ENCODE measurements at places on chromosomes 5 and 9.

DNA sequence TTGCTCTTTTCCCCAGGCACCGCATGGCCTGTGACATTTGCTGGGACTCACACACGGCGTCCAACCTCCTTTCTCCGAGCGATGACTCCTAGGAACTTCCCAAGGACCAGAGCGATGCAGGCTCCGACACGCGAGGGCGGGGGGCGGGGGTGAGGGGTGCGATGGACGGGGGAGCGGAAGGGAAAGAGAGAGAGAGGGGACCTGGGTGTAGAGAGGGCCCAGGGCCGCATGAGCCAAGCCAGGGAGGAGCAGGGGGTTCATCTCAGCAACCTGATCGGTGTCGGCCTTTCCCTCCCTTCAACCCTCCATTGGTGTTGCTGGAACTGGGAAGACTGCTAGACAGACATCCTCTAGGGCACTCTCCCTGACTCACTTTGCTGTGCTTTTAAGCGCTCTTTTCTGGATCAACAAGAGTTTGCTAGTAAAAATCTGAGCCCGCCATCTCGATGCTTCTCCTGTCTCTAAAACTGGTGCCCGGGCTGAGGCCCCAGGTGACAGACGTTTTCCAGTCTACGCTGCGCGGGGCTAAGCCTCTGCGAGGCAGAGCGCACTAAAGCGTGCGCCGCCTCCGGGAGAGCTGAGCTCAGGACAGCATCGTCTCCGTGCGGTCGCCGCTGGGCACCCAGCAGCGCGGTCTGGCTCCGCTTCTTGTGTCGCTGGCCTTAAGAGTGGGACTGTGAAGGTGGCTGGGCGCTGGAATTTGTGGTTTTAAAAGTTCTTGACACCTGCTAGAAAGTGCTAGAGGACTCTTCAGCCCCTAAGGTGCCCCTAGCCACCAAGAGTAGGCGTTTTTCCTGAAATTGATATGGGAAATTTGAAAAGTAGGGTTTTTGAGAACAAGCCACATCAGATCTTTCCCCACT lies 1.0 kb upstream of the TSLP start:
- DNase-seq, result no peak

GRCh38 chr9:33155393-33155792 lies 11.7 kb downstream of the B4GALT1 start:
- no peak for DNase-seq

DNA sequence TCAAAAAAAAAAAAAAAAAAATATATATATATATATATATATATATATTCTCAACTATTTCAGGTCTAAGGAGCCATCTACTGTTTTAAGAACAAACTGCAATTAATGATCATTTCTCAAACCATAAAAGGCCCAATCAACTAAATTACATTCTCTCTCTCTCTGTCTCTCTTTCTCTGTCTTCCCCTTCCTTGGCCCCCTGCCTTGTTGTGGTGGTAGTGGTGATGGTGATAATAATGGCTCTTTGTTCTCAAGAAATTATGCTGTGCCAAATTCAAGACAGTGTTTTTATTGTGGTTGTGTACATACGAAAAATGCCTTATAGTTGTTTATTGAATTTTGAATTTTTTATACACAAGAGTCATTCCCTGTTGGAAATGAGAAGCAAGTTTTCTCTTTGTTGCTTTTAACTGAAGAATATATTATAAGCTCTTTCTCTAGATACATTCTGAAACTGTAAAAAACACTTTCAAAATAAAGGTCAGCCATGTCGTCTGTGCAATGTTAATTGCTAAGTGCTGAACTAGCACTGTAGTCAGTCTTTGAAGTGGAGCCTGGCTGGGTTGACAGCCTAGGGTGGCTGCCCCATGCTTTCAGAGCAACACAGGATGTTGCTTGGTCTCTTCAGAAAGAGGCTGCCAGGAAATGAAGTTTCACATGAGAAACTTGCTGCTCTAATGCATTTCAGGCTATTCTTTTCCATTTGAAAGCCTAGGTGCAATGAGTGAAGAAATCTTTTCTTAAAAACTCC lies 96.0 kb downstream of the HINT1 start:
- DNase-seq, result peak; percentile 53

GRCh38 chr9:117682955-117683710 lies 21.1 kb upstream of the TLR4 start:
- no peak for DNase-seq

GRCh38 chr5:177370488-177371119 lies 12.9 kb downstream of the RGS14 start:
- DNase-seq, result no peak

DNA sequence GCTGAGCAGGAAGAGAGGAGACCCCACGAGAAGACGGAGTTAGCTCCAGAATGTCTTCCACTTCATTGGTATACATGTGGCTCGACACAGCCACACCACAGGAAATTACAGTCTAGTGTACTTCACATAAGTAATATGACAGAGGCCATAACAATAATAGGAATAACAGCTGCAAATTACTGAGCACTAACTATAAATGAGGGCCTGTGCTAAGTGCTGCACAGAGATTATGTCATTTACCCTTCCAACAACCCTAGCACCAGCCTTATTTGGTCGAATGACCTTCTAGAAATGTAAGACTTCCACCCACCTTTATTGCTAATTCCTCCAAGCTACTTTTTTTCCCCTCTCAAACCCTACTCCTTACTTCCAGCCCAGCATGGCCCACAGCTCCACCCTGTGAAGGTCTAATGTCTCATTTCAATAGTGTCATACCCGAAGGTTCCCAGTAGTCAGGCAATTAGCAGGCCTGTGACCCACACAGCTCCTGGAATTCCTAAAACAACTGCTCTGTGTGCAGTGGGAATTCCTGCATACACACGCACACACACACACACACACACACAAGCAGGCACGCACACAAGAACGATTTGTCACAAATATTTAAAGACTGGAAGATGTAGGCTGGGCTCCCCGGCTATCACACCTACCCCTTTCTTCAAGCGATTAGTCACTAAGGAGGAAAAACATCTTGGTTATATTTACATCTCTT lies 134.5 kb downstream of the FRMD3 start:
- no peak for DNase-seq

DNA sequence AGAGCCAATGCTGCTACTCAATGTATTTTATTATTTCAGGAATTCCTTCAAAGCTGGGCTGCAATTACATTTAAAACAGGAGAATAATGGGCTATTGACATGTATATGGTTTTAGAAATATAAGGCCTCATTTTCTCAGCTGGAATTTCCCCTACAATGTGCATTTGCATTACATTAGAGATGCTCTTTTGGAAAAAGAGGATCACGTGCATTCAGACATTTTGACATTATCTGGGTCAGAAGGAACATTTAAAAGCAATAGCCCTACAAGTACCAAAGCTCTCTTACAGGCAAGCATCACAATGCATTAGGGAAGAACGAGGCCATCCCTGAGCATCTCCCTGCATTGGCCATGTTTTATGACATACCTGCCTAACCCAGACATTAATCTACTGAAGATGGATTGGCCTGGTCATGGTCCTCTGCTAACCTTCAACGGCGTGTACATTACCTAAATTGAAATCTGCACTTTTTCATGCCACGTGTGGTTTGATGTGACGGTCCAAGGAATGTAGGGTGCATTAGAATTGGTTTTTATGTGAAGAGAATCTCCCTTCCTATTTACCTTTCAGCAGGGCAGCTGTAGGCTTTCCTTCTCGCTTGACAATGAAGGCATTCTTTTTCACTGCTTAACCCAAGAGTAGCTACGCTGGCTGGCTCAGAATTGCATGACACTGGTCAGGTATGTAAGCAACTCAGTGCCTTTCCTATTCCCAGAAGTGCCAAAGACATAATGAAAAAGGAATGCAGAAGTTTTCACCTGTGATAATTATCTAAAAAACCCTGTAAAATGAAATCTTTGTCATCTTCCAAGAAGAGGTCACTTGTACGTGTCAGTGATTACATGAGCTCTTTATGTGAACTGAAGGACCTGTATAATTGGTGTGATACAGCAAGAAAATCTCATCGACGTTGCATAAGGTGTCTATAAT lies 212.3 kb upstream of the MPDZ start:
- DNase-seq, result no peak

GRCh38 chr9:87080512-87081264 lies 133.4 kb upstream of the GAS1 start:
- no peak for DNase-seq

DNA sequence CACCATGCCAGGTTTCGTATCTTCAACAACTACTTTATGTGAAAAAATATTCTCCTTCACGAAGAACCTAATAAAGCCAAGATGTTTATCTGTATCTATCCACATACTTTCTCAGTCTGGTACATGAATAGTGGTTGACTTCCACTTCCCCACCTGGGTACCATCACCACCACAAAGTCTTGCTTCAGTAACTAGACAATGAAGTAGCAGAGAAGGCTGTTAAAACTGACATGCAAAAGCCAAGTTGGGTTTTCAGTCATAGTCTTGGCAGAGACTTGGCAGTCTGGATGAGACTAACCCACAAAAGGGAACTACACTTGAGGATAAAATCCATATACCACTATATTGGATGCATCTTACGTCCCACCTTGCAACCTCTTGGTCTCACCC lies 5.0 kb downstream of the P4HA2 start:
- DNase-seq, result no peak

- no peak for DNase-seq
Measured at GRCh38 chr5:95901676-95902627, 59.7 kb downstream of the ELL2 start.

GRCh38 chr9:134970719-134971118 lies 53.0 kb upstream of the FCN1 start:
- no peak for DNase-seq

DNA sequence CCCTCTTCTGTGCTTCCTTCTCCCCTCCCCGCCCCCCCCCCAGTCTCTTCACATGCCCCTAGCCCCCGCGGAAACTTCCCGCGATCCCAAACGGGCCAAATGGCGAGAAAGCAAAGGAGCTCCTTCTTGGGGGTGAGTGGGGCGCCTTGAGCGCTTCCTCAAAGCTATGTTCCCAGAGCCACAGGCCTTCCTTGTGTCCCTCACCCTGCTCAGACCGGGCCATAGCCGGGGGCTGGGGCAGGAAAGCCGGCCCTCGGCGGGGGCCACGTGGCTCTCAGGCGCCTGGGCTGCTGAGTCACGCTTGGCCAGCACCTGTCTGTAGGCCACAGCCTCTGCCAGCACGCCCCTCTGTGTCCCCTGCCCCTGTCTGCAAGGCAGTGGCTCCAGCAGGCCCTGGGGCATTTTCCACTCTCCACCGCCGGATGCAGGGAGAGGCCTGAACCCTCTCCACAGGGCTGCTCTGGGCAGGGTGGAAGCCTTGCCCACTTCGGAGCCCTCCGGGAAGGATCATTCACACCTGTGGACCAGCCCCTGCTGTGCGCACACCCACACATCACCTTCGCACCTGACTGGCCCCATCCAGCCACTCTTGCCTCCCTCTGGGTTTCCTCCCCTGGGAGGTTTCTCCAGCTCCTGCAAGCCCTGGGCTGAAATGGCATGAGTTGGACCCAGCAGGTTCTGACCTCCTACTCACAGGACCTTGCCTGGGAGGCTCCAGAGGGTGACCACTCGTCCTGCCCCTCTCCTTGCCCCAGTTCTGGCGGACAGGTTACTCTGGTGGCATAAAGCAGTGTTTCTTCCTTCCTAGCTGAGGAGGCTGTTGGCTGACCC lies 1.2 kb upstream of the SQSTM1 start:
- peak; percentile 25 for DNase-seq

DNA sequence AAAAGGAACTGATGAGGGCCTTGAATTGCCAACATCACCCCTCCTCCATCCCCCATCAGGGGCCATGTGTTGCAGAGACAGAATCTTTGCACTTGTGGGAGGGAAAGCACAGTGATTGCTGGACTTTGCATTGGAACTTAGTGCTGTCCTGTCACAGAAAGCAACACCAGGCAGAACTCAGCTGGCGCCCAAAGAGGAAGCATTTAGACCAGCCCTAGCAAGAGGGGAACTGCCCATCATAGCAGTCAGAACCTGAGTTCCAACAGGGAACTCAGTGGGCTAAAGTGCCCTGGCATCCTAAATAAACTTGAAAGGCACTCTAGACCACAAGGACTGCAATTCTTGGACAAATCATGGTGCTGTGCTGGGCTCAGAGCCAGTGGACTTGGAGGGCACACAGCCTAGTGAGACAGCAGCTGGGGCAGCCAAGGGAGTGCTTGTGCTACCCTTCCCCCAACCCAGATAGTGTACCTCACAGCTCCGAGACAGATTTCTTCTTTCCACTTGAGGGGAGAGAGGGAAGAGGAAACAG lies 128.1 kb downstream of the ACTL7B start:
- DNase-seq, result no peak

DNA sequence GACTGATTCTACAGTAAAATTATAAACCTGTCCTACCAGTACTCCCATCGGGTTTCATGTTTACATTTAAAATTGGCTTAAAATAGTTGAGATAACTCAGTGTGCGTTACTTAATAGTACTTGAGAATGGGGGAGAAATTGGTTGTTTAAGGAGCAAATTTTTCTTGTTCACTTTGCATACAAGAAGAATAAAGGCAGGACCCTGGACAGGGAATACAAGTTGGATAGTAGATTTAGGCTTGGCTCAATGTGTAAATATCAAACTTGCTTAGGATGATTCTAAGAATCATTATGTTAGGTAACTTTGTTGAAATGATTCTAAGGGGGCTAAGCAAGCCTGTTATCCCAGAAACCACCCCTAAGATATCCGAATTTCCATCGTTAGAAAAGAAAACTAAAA lies 448.4 kb upstream of the TLE4 start:
- no peak for DNase-seq

GRCh38 chr5:136054142-136055019 lies 25.6 kb downstream of the TGFBI start:
- no peak for DNase-seq

- DNase-seq, result no peak
Measured at GRCh38 chr9:124011460-124012301, at the start of gene LHX2. LHX2 (plus strand) TSS chr9:124011768; CDS start chr9:124012349, 581 bp downstream.

DNA sequence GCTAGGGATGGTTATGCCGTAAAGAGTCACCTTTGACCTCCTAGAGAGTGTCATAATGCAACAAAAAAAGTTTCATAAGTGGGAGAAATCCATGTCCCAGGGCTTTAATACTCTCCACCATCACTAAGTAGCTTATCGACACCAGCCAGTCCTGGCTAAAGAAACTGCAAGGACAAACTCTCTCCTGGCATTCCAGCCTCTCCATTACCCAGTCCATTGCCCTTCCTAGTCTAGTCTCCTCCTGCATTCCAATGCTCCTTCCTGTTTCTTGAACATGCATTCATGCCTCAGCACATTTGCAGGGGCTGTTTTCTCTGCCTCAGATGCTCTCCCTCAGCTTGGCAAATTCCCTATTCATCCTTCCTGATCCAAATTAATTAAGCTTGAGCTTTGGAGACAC lies 364.1 kb downstream of the BRINP1 start:
- DNase-seq, result no peak

Measured in thymus (tissue), 14 donors.